ENCODE measurements at places on chromosomes 16 and 17. TPM values are rescaled to one million over a fixed set of nuclear protein-coding genes. Genes with fewer than 3 reads are reported as not detected.
A peak's percentile ranks its signal among the peaks of the same experiment; 100 is the strongest.

- DNase-seq = no peak
Measured at GRCh38 chr17:9308069-9308468, 267.6 kb downstream of the STX8 start.

GRCh38 chr17:69639096-69639495 lies 224.6 kb downstream of the MAP2K6 start:
- no peak for DNase-seq

DNA sequence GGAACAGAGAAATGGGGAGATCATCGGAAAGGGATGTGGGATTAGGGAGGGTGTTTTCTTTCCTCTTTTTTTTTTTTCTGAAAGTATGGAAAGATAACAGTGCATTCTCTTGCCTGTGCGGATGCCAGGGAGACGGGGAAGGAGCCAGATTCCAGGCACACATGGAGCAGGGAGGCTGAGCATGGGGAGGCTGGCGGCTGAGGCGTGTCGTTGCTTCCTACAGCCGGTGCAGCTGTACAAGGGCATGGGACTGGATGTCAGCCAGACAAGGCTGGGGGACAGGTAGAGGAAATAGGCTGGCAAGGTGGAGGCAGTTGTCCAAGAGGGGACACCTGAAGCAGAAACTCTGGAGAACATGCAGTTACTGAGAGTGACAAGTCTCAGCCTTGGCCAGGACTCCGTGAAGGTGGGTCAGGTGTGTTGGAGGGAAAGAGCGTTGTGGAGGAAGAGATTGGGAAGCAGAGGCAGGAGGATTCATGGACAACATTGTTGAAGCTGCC lies 16.6 kb upstream of the ADORA2B start:
- DNase-seq = no peak

DNA sequence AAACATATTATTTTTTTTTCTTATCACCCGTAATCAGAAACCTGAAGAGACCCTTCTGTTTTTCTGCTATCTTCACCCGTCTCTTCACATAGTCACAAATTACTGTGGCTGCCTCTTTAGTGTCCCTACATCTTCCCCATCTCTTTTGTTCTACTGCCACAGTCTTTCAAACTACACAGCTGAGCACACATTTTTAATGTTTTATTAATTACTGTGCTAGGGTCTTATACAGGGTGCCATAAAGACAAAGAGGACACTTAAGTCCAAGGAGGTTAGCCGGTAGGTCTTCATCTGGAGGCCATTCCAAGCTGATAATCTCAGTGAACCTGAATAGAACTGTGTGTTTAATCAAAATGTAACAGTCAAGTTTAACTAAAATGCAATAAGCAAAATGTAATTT lies 20.7 kb downstream of the CNTNAP4 start:
- DNase-seq = no peak

- DNase-seq = no peak
Measured at GRCh38 chr17:42748908-42749798, 4.3 kb upstream of the EZH1 start.

HSBP1 gene
- total RNA-seq = 119 TPM

- DNase-seq = no peak
Measured at GRCh38 chr17:6388416-6388815, 46.5 kb downstream of the AIPL1 start.

ACAP1 gene
- 275 TPM for total RNA-seq

DNA sequence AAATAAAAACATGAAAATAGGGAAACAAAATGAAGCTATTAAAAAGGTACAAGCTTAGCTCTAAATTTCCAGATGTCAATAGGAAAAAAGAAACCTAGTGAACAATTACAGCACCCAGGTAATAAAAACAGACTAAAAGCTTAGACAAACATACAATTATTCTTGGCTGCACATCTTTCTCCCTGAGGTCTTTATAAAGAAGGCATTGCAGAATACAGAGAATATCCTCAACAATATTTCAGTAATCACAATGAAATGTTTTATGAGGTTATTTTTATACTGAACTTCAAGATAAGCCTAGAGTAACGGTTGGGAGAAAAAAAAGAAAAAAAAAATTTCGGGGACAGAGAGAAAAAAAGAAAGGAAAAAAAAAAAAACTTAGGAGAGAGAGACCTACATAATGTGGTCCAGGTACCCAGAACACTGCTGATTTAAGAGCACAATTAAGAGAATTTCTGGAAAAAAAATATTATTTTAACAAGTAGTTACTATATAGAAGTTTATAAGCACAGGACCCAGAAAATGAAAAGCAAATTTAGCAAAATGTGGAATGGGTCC lies 26.5 kb downstream of the KANSL1 start:
- no peak for DNase-seq

DNA sequence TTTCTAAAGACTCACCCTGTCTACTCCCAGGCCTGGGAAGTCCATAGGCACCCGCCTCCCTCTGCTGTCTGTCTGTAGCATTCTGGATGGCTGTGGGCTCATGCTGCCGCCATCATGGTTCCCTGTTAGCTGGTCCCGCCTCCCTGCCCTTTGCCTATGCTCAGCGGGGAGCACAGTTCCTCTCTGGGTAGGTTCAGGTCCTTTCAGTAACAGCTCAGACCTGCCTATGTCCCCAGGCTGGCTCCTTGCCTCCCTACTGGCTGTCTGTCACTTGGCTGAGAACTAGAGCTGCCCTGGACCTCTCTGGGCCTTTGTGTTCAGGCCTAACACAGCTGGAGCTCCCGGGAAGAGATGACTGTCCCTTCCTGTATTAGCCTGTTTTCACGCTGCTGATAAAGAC lies 317.9 kb downstream of the SNX29 start:
- DNase-seq = no peak

GRCh38 chr17:64092113-64092512 lies 37.8 kb downstream of the ERN1 start:
- no peak for DNase-seq

DNA sequence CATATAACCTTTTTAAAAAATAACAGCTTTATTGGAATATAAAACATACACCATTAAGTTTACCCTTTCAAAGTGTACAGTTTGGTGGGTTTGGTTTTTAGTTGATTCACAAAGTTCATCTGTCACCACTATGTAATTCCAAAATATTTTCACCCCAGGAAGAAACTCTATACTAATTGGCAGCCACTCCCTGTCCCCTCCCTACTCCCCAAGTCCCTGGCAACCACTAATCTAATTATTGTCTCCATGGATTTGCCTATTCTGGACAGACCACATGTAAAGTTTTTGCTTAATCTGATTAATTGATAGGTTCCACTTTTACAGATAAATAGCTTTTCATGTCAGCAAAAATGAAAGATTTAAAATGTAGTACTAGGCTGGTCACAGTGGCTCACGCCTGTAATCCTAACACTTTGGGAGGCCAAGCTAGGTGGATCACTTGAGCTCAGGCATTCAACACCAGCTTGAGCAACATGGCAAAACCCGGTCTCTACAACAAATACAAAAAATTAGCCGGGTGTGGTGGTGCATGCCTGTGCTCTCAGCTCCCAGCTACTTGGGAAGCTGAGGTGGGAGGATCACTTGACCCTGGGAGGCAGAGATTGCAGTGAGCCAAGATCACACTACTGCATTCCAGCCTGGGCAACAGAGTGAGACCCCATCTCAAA lies 25.0 kb upstream of the MAPK3 start:
- DNase-seq = no peak

TLCD3B gene
- total RNA-seq = 1.8 TPM

PRSS27 gene
- total RNA-seq = 1.8 TPM

DNA sequence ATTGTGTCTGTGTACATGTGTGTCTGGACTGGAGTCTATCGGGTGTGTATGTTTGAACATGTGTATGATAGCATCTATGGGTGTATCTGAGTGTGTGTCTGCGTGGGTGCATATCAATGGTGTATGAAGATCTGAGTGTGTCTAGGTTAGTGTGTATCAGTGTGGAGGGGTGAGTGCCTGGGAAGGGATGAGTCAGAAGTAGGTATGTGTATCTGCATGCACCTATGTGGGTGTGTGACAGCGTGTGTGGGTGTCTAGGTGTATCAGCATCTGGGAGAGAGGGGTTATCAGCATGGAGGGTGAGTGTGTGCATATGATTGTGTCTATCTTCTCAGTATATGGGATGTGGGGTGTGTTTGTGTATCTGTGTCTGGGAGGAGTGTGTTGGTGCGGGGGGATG lies 58.2 kb upstream of the LHX1 start:
- no peak for DNase-seq

- no peak for DNase-seq
Measured at GRCh38 chr16:19497176-19497575, 24.7 kb downstream of the GDE1 start.

CEP112 gene
- total RNA-seq = 2.0 TPM

GNAO1 gene
- 2.3 TPM for total RNA-seq

GRCh38 chr17:29870836-29871465 lies 59.1 kb downstream of the SSH2 start:
- DNase-seq = no peak

CCL2 gene
- not detected for total RNA-seq

PRSS53 gene
- 4.3 TPM for total RNA-seq

- DNase-seq = no peak
Measured at GRCh38 chr17:28912281-28912937, 9.5 kb upstream of the DHRS13 start.

MT1H gene
- not detected for total RNA-seq

ZNF597 gene
- 2.1 TPM for total RNA-seq

SRL gene
- total RNA-seq = not detected

GRCh38 chr16:53518550-53519416 lies 15.8 kb upstream of the AKTIP start:
- peak; percentile 95 for DNase-seq

CCDC182 gene
- total RNA-seq = not detected

DNA sequence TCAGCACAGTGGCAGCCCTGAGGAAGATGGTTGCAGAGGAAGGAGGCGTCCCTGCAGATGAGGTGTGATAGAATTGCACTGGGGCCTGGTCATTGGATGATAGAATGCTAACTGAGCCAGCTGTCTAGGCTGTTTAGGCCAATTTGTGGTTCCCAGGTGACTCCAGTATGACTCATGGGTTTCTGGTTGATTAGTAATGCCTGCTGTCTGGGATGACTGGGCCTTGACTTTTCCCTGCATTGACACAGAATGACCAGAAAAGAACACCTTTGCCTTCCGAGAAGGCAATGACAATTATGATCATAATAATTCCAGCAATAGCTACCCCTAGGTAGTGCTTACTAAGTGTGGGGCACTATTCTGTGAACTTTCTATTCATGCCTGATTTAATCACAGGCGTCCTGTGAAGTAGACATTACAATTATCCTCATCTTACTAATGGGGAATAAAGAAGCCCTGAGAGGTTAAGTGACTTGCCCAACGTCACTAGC lies 31.5 kb downstream of the USP43 start:
- DNase-seq = no peak

- no peak for DNase-seq
Measured at GRCh38 chr17:312476-313148, 40.0 kb downstream of the RPH3AL start.

GRCh38 chr17:13400491-13400890 lies 201.2 kb downstream of the HS3ST3A1 start:
- no peak for DNase-seq

DNA sequence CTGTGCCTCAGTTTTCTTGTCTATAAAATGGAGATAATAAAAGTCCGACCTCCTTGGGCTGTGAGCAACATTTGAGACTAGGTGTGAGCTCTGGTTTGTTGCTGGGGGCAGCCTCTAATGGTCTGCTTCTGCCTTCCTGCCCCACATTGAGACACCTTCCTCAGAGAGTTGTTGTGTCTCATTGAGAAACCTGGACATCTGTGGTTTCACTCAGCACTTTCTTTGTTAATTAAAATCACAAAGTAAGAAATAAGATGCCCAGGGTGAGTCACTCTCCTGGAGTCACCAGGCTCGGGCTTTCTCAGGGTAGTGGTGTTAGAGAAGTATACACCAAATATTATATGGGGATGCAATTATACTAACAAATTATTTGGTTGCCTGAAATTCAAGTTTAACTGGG lies 389.2 kb upstream of the SALL1 start:
- DNase-seq = no peak

RHOT2 gene
- 183 TPM for total RNA-seq

GRCh38 chr16:83792391-83792790 lies 15.4 kb upstream of the HSBP1 start:
- DNase-seq = no peak

DNA sequence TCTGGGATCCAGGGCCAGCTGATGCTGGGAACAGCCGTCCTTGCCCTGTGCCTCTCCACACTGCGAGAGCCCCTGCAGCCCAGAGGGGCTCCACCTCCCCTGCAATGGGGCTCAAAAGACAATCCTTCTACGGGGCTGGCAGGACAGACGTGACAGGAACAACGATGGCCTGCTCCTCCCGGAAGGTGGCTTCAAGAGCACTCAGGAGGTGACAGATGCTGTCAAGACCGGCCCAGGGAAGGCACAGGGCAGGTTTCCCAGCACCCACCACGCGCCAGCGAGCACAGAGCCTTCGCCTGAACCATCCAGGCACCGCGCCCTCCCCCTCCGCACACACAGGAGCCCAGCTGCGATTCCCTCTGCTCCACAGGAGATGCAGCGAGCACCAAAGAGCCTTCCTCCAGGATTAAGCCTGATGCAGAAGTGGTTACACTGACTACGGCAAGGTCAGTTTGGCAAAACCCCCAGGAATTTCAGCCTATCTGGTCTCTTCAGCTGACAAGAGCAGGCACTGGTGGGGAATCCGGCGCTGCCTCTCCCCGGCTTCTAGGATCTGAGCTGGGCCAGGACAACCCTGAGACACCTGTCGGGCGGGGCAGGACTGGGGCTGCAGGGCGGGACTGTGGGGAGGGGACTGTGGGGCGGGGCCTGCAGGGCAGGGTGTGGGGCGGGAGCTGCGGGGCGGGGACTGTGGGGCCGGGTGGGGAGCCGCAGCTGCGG lies 103.4 kb downstream of the ZNF778 start:
- DNase-seq = no peak

- no peak for DNase-seq
Measured at GRCh38 chr16:84714028-84714427, 14.2 kb downstream of the USP10 start.

C17orf113 gene
- 0.07 TPM for total RNA-seq

TSPAN10 gene
- 0.14 TPM for total RNA-seq
